Stimulated activated CD4-positive, alpha-beta T cell treated with anti-CD3 and anti-CD28 coated beads, Interleukin-4, amount 100 ng/mL, for 48 hours (primary cell): ENCODE measurements at places on chromosomes 4 and X.

GRCh38 chr4:30610361-30610760, 109.8 kb upstream of the PCDH7 start:
- DNase-seq = no peak

- DNase-seq = no peak
Observed at GRCh38 chr4:145762719-145763118, 82.8 kb downstream of the C4orf51 start.

DNA sequence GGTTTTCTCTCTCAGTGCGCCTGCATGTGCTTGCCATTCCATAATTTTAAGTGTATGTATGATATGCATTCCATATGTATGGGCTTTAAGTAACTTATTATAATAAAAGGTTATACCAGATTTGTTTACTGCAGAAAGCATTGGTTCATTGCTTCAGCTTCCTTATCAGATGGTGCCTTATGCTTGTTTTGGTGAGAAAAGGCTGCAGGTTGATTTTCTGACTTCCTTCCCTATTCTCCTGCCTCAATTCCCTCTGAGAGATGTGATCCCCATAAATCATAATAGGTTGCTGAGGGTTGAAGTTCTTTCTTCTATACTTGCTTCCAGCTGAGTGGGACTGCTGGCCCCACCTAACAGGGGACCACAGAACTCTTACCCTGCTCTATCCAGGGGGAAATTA, 10.3 kb upstream of the CEP135 start:
- DNase-seq = no peak

DNA sequence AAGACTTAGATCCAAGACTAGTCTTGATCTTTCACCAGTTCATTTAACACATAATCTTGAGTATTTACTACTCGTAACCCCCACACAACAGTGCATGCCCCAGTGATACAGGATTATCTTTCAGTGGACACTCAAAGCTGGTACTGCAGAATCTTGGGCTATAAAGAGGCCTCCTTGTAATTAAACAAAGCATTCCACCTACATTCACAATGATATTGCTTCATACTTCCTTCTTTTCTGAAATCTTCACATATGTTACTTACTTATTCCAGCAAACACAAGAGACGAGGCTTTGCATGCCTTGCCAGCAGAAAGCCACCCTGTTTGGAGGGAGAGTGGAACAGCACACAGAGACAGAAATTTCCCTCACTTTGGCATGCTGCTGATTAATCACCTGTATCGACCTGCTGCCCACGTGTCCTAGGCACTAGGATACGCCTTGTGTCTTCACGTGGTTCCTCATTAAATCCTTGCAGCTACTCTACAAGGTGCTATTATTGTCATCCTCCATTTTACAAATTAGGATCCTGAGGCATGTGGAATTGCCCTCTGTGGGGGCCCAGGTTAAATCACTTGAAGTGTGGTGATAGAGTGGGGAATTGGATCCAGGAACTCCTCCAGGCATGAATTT, 77.3 kb downstream of the FAM184B start:
- no peak for DNase-seq

- no peak for DNase-seq
Observed at GRCh38 chrX:134806707-134807038, 148.4 kb upstream of the PLAC1 start.

- no peak for DNase-seq
Observed at GRCh38 chr4:150004481-150004880, 73.8 kb upstream of the DCLK2 start.

- DNase-seq = no peak
Observed at GRCh38 chr4:98539299-98539698, 119.1 kb downstream of the TSPAN5 start.

DNA sequence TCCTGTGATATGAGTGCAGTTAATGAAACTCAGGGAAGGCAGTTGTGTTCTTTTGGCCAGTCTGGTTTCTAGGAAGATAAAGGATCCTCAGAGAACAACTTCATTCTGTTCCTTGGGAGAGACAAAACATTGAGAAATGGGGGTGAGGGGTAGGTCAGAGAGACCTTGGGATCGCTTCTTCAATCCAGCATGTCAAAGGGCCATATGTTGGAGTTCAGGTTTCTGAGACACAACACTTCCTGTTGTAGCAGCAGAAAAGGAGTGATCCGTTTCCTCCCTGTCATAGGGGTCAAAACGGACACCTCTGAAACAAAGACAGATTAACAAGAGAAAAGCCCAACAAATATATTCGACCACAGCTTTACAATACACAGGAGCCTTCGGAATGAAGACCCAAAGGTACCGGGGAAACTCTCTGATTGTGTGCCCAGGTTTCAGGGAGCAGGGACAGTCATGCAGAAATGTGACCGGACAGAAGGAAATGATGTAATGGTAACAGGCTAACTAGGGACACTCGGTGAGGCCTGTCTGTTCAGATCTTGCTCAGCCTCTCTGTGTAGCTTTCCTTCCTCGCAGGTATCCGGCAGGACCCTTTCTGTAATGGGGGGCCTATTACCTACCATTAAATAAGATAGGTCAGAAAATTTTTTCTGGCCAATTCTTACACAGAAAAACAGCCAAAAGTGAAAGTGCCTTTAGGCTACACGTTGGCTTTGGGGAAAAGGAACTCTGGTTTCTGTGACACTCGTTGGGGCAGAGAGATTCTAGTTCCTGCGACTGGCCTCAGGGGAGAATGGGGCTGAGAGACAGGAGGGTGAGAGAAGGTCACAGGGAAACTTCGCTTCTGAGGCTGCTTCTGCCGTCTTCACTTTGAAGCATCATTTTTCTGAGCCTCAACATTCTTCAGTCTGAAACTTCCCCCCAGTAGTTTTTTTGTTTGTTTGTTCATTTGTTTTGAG, 103.3 kb upstream of the TLR3 start:
- no peak for DNase-seq

GRCh38 chr4:75287738-75288517, 226.3 kb downstream of the RCHY1 start:
- no peak for DNase-seq

GRCh38 chrX:153588021-153588781, 10.7 kb downstream of the CCNQ start:
- no peak for DNase-seq

DNA sequence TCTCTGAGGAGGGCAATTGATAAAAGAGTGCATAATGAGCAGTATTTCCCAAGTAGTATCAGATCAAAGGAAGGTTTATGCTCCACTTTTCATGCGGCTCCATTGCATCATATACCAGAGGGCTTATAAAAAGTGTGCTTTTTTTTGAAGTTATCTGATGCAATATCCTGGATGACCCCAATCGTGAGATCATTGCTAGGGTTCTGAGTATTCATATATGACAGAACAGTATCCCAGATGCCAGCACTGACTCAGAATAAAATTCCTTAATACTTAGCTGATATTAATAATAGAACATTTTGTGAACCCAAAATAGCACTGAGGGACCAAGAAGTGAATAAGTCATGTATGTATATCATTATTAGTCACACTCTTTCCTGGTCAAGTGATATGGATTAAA, 945.5 kb upstream of the AGA start:
- DNase-seq = no peak

DNA sequence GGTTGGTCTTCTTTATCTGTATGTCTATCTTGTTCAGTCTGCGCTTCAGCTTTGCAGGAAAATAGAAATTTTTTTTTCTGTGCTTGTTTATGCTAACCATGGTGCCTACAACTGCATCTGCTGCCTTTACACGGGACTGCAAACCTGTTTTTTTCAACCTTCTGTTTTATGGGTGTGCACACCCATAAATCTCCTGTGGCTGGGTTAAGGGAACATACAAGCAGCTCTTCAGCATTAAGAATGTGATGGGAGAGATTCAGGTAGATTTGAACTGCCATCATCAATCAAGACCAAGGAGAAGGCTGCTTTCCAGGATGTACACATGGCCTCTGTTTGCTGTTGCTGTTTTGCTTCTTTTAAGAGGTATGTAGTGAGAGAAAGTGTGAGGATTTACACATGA, 502.9 kb downstream of the ANKRD50 start:
- no peak for DNase-seq

- DNase-seq = no peak
Observed at GRCh38 chr4:85113706-85114105, 147.2 kb upstream of the WDFY3 start.

DNA sequence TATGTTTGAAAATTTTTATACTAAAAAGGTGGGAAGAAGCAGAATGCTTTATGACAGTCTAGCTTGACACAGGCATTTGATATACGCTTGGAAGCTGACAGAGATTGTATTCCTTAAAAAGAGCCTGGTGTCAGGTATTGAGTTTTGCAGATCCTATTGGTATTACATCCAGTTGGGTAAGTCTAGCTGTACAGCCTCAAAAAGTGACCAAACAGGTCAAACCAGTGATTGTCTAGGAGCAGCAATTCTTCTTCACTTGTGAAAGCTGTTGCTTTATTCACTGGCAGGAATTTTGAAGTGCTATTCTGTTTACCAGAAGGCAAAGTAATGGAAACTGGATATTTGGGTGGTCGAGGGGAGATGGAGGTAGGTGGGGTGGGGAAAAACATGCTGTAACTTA, 77.5 kb downstream of the UCHL1 start:
- no peak for DNase-seq

DNA sequence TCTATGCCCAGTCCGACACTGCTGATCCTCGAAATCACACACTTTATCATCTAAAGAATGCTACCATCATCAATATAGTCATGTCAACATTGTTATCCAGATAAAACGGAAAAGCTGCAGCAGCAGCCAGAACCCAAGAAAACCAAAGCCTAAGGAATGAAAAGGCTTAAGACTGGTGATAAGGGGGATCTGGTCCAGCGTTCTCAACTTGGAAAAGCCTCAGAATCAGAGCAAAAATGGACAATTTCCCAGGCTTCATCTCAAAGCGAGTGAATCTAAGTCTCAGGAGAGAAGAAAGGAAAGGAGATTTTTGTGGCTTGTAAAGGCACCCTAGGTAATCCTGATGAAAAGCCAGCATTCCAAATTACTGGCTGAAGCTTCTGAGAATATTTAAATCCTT, 8.2 kb downstream of the ZNF518B start:
- no peak for DNase-seq

DNA sequence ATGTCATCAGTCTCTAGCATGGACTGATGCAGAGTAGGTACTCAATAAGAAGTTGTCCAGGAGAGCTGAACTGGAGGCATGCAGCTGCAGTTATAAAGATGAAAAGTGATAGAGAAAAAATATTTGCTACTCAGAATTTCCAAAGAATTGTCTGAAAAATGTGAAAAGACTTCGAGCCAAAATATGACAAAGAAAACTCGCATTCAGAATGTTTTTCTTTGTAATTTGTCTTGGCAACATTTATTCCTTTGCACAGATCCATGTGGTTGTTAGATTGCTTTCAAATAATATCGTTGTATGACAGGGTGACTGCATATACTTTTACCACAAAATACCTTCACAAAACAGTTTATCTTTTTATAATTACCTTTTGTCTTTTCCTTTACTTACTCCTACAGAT, 128.0 kb upstream of the SLC4A4 start:
- no peak for DNase-seq

GRCh38 chrX:6134255-6134654, 94.4 kb downstream of the NLGN4X start:
- DNase-seq = no peak

GRCh38 chr4:3040452-3041191, 33.7 kb downstream of the HTT-AS start:
- no peak for DNase-seq

- no peak for DNase-seq
Observed at GRCh38 chr4:76802236-76803021, 95.5 kb downstream of the SOWAHB start.

DNA sequence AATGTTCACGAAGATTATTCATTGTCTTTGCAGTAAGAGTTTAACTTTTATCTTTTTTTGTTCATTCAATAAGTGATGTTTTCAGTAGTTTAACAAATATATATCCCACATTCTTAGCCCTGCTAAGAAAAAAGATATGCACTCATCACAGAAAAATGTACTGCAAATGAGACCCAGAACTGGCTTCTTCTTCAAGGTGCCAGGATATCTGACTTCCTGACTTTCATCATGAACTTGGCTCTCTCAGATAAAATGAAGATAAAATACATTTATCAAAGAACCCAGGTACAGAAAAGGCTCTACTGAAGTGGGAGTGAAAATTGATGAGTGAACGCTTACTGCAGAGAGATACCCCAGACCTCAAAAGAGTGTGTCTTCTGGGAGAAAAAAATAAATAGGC, 177.8 kb upstream of the DKK2 start:
- DNase-seq = no peak

GRCh38 chrX:66602381-66602938, 36.4 kb downstream of the EDA2R start:
- no peak for DNase-seq

DNA sequence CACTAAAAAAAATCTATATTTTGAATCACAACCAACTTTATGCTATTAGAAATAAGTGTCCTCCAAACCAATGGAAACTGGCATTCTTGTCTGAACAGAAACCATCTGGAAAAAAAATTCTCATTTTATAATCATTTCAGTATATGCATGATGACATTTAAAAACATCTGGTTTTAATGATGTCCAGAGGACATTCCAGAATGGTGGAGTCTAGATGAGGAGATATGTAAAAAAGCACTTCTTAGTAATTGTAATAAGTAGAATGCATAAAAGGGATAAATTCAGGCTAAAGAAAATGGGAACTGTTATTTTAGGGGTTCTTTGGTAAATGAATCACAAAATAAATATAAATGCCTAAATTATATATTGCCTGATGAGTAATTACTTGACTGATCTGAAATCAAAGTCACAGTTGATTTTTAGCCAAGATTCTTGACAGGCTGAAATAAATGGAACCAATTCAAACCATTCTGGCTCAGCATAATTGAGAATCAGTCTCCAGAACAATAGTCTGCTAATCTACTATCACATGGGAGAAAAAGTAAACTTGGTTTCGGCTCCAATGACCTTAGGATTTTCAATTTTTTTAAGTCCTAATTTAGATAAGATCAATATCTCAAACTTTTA, 636.6 kb downstream of the FAT4 start:
- no peak for DNase-seq

DNA sequence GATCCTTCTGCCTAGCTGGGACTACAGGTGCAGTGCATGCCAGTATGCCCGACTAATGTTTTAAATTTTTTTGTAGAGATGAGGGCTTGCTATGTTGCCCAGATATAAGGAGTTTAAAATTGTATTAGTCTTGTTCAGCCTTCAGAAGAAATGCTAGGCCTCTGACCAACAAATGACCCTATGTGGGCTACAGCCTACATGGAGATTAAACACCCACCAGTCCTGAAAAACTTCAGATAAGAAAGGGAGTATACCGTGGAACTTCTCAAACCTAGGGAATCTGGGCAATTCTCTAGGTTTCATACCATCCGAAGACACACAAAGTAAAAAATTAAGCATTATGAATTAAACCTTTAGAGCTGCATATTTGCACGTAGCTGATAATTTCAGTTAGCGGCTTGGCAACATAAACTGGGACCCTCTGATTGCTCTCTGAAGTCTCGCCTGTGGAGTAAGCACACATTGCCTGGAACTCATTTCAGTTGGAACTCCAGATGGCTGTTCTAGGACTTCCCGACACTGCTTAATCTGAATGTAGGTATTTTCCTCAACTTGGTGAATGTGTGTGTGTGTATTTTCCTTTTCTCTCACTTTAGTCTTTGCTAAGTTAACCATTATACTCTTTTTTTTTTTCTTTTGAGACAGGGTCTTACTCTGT, 33.0 kb downstream of the MOB1B start:
- no peak for DNase-seq
